ENCODE measurements at places on chromosomes 3 and 15.

DNA sequence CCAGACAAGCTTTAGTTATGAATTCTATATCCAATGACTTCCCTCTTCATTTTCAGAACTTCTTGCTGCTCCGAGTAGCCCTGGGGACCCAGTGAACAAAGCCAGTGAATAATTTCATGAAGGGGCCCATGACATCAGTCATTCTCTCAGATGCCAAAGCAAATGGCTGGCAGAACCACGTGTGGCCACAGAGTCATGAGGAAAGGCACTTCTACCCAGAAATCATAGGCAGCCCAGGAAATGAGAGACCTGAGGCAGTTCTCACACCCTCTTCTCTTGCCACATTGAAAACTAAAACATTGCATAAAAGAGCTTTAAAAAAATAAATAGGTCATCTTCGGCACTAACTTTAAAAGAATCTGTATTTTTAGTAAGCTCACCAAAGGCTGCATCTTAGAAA is 4.3 kb upstream of the UACA start:
- DNase-seq = no peak

- peak; percentile 29 for DNase-seq
Observed at GRCh38 chr15:51917493-51917892, 54.1 kb downstream of the LEO1 start.

DNA sequence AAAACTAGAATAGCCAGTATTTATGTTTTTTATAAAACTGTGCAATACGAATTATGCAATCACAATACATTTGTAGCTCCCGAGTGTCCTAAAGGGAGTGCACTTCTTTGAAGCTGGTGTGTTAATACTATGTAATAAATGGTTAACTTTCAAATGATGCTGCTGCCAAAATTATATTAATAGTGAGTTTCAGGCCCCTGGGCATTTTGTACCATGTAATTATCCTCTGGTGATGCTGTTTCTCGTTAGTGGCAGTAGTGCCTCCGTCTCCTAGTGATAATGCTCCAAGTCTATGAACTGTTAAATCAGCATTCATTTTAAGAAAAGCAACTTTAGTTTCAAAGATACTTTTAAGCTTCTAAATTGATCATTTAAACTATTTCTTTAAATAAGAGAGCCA is 132.7 kb upstream of the BHLHE40 start:
- no peak for DNase-seq

- no peak for DNase-seq
Observed at GRCh38 chr15:101775136-101775535, 28.2 kb upstream of the OR4F6 start.

DNA sequence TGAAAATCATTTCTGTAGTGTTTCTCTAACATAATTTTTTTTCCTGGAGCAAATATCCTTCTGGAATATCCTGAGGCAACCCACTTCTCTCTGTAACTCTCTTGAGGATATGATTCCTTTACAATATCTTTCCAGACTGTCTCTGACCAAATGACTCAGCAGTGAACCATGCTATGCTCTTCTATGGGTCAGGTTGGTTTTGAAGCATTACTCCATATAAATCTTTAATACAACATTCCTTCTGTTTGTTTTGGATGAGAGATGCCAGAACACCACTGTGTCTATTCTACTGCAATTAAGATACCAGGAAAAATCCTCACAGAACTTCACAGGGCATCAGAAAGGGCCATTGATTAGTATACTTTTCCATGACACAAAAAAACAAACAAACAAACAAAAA is 626.4 kb upstream of the ZNF385D start:
- DNase-seq = peak; percentile 73

DNA sequence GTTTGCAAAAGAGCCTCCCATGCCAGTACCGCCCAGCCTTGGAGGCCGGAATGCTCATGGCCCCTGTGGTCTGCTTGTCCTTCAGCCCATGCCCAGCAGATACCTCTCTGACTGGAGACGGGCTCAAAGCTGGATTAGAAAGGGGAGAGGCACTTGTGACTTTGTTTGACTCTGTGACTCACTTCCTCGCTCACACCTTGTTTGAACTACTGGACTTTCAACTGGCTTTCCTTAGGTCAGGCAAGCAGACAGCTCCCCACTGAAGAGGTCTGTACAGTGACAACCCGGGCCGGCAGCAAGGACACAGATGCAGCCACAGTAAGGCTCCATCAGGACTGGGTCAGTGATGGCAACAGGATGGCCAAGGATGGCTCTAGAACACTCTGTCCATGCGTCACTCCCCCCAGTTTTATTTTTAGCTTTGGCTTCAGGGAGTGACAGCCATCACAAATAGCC is 98.6 kb upstream of the ABHD17C start:
- no peak for DNase-seq
